ENCODE measurements at places on chromosomes 1 and 21. TPM values are rescaled to one million over a fixed set of nuclear protein-coding genes. Genes with fewer than 3 reads are reported as not detected.

The HHAT gene
- 7.5 TPM for total RNA-seq

The SLC30A1 gene
- 4.8 TPM for total RNA-seq

The OR6N1 gene
- not detected for total RNA-seq

The PAFAH2 gene
- 4.9 TPM for total RNA-seq

The DNAI4 gene
- total RNA-seq, result 7.2 TPM

The KDM5B gene
- 64.2 TPM for total RNA-seq

The OR2T2 gene
- not detected for total RNA-seq

The CBS gene
- 0.37 TPM for total RNA-seq

The FOXO6 gene
- total RNA-seq, result 1.8 TPM

The KIRREL1 gene
- total RNA-seq, result not detected

The JUN gene
- 1,878 TPM for total RNA-seq

The S100A12 gene
- total RNA-seq, result 2.0 TPM

The HRNR gene
- total RNA-seq, result not detected

The SLC22A15 gene
- 2.3 TPM for total RNA-seq

The FCRL2 gene
- total RNA-seq, result 3.9 TPM

The KRTAP20-2 gene
- not detected for total RNA-seq

The CELA2B gene
- not detected for total RNA-seq

The GSTM5 gene
- total RNA-seq, result not detected

The ANKRD45 gene
- not detected for total RNA-seq

The ETNK2 gene
- 8.9 TPM for total RNA-seq

The GPR25 gene
- 10.9 TPM for total RNA-seq

The CDC20 gene
- total RNA-seq, result 0.65 TPM

The DMRTB1 gene
- total RNA-seq, result not detected

The LRRC53 gene
- total RNA-seq, result not detected

The C8A gene
- total RNA-seq, result not detected

The IGSF5 gene
- not detected for total RNA-seq

The NOS1AP gene
- not detected for total RNA-seq

The CHIT1 gene
- 1.0 TPM for total RNA-seq

The KRTAP11-1 gene
- total RNA-seq, result not detected

The LIX1L gene
- 36.6 TPM for total RNA-seq

The DNAJC6 gene
- total RNA-seq, result 2.4 TPM

The RGS4 gene
- not detected for total RNA-seq

The ANKRD65 gene
- not detected for total RNA-seq

The HAPLN2 gene
- total RNA-seq, result 0.35 TPM

The SLAMF7 gene
- 3.1 TPM for total RNA-seq

The ATAD3C gene
- total RNA-seq, result 0.13 TPM

The SPAG17 gene
- total RNA-seq, result not detected

The ERICH3 gene
- not detected for total RNA-seq

The SAMD11 gene
- not detected for total RNA-seq

The FAM72D gene
- not detected for total RNA-seq

The MFSD2A gene
- total RNA-seq, result 5.5 TPM

The SPRR2E gene
- not detected for total RNA-seq

The ERRFI1 gene
- 1.8 TPM for total RNA-seq

The DRAXIN gene
- total RNA-seq, result 0.17 TPM

The L1TD1 gene
- not detected for total RNA-seq

The PGBD5 gene
- total RNA-seq, result not detected

The IBA57 gene
- 18.2 TPM for total RNA-seq

The CRP gene
- not detected for total RNA-seq

The C4BPA gene
- total RNA-seq, result not detected

The MAP3K21 gene
- total RNA-seq, result 1.4 TPM

The BMP8B gene
- total RNA-seq, result 1.3 TPM

Data from T-helper 17 cell (primary cell).